ENCODE measurements at places on chromosomes 13 and 19. TPM values are rescaled to one million over a fixed set of nuclear protein-coding genes. Genes with fewer than 3 reads are reported as not detected.
A peak's percentile ranks its signal among the peaks of the same experiment; 100 is the strongest.

DNA sequence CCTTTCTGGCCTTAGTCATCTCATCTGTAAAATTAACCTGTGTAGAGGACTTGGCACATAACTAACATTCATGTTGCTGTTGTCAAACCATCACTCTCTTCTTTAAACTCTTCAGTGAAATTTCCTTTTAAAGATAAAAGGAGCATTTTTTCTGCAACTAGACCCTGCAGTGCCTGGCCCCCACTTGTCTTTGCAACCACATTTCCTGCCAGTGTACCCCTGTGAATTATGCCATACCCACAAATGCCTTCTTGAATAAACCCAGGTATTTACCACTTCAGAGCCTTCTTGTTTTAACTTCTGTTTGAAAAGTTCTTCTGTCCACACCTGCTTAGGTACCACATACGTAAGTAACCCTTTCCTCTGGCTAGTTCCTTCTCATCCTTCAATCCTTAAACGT, 118.8 kb downstream of the CDK8 start:
- no peak for DNase-seq

DNA sequence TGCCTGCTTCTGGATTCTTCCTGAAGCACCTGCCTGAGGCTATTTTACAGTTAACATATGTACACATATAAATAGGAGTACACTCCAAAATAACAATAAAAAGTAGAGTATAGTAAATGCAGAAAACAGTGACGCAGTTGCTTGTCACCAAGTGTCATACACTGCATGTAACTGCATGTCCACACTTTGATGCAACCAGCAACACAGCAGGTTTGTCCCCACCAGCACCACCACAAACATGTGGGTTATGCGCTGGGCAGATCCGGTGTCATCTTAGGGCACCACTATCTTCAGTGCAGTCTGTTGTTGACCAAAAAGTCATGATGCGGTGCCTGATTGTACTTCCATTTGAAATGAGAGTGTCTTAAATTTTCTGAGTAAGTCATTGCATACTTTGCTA, 51.3 kb downstream of the COL4A2 start:
- no peak for DNase-seq

Gene NECTIN2
- polyA plus RNA-seq = 55.4 TPM

- no peak for DNase-seq
These were observed 51.7 kb upstream of the KPNA3 start for GRCh38 chr13:49844181-49844580.

Gene DGKH
- polyA plus RNA-seq = 3.4 TPM

- no peak for DNase-seq
These were observed 215.1 kb downstream of the RBM26 start for GRCh38 chr13:79190932-79191331.

DNA sequence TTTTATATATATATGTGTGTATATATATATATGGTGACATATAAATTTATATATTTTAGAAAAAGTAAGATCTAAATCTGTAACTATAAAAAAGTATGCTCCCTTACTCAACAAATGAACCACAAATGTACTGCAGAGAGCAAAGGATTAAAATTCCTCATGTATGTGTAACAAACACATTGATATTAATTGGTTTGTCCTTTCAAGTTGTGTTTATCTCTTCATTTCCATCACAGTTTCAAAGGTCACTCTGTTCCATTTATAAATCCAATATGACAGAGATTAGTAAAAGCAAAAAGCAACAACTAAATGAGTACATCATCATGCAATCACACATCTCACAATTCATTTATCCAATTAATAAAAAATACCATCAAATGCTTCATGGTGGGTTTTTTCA, 247.9 kb downstream of the DACH1 start:
- no peak for DNase-seq

- no peak for DNase-seq
These were observed 5.1 kb upstream of the ZNF77 start for GRCh38 chr19:2949939-2950285.

DNA sequence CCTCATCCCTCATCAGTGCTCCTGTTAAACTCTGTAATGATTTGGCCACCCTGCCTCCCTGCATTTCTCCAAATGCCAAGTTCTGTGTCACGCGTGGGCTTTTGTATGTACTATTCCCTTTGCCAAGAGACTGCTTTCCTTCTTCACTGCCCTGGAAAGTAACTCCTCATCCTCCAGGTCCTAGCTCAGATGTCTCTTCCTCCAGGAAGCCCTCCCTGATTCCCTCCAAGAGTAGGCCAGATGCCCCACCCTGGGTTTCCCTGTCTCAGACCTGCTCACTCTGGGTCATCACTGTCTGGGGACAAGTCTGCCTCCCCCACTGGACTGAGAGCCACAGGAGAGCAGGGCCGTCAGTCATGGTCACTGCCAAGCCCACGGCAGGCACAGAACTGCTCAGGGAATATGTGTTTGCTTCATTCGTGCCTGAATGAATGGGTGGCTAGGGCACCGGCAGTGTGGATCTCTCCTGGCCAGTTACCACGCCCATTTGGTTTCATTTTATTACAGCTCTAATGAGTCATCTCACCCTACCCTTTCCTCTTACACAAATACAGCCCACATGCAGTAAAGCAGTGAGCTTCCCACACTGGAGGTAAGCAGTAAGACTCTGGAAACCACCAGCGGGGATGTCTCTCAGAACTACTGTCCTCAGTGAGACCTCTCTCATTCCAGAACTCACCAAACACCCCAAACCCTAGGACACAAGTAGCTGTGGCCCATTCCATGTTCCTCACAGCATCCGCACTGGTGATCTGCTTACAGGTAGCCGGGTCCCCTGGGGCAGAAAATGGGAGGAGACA, 12.1 kb upstream of the GPR4 start:
- DNase-seq = no peak

DNA sequence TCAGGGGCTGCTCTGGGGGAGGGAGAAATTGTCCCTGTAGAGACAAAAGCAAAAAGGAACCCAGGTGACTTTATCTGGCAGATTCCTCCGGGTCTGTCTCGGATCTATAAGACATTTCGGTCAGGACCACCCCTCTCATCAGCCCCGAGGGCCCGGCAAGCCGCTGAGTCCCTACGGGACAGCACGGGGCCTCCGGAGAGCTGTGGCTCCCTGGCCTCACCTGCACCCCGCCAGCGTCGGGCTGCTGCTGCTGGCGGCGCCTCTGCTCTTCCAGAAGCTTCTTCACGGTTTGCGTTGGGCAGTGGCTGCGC, 1.9 kb downstream of the NFKBID start:
- no peak for DNase-seq

- DNase-seq = no peak
These were observed 126.1 kb upstream of the MCF2L start for GRCh38 chr13:112842931-112843391.

Gene ZNF573
- polyA plus RNA-seq = 11.9 TPM

DNA sequence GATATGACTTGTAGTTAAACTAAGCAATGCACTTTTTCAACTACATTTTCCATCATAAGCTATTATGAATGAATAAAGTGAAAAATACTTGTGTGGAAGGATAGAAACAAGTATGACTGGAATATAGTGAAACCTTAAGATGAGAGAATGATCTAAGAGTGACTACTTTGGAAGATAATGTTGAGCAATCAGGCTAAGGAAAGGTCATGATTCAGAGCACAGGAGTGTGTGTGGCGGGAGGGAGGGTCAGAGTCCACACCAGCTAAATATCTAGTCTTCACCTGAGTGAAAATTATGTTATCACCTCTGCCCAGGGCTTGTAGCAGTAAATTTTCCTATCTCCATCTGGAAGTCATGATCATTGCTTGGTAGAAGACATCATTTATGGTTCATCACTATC, 833.4 kb upstream of the ATXN8OS start:
- DNase-seq = no peak

DNA sequence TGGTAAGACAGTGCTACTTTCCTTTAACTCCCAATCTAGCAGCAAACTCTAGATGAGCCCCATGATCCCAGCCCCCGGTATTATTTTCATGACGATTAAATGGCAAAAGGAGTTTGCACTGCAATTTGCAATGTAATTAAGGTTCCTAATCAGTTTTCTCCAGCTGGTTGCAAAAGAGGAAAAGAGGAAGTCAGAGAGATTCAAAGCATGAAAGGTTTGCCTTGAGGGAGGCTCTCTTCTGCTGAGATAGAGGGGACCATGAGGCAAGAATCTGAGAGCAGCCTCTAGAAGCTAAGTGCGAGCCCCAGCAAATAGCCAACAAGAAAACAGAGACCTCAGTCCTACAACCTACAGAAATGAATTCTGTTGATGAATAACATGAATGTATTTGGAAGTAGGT, 527.1 kb downstream of the UQCRFS1 start:
- no peak for DNase-seq

- DNase-seq = no peak
These were observed 202.8 kb upstream of the ATXN8OS start for GRCh38 chr13:69904784-69905183.

Gene HIF3A
- 412 TPM for polyA plus RNA-seq

DNA sequence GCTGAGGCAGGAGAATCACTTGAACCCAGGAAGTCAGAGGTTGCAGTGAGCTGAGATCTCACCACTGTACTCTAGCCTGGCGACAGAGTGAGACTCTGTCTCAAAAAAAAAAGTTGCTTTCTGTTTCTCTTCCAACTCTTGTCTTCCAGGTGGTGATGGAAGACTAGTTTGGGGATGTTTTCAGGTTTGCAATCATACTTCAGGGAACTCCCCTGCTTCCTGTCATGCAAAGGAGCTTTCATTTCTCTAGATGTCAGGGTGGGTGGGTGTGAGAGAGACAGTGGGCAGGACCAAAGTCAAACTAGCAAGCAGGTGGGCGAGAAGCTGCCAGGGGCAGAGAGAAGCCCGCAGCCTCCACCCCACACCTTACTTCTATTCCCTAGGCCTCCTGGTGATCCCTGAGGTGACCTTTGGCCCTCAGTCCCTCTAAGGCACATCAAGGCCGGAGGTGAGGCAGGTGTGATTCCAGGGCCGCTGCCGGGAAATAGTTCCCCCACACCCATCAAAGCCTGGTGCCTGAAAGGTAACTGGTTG, 25.7 kb downstream of the CCNE1 start:
- DNase-seq = no peak

DNA sequence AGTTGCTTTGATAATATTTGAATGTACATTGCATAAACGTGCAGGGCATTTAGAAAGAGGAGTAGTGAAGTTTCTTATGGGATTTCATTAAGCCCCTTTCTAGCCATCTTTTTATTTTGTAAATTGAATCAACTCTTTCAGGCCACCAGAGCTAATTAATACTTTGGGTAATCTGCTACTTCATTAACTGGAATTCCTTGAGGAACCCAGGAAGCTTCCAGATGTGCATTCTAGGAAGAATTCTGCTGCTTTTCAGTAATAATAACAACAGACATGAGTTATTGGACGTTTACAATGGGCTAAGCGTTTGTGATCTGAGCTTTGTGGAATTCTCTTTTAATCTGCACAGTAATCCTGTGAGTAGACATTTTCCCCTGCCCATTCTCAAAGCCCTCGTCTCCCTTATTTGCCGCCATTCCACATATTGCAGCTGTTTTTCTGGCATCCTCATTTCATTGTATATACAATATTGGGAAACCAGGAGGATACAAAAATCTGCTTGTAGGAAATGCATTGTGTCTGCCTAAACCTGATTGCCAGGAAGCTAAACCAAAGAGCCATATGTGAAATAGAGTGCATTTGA, 103.9 kb downstream of the HS6ST3 start:
- no peak for DNase-seq

Gene SBK2
- 3.2 TPM for polyA plus RNA-seq

GRCh38 chr19:46975925-46976782, 43.5 kb upstream of the NPAS1 start:
- peak; percentile 85 for DNase-seq

DNA sequence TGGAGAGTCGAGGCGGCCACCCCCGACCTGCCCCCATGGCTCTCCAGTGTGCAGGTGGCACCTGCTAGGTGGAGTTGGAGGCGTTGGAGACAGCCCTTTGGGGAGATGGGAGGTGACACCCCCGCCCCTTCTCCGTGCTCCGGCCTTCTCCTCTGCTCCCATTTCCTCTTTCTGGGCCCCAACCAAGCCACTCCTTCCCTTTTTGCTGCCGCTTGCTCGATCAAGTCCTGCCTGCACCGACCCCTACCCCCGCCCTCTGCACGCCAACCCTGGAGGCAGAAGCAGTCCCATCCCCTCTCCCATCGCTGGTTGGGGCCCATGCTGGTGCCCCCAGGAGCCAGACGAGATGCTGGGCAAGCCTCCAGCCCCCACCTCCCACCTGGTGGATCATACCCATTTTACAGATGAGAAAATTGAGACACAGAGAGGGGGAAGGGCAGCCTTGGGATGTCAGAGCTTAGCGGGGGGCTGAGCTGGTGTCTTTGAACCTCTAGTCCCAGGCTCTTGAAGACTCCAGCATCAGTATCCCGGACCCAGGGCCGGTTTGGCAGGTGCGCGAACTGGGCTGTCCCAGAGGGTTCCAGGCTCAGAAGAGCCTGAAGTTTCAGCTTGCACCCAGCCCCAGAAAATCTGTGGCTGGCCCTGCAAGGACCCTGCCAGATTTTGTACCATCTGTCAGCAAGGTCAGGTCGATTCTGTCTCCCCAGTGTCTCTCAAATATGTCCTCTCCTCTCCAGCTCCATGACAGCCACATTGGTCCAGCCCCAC, 10.3 kb downstream of the GNA15 start:
- DNase-seq = no peak

Gene PLK5
- 0.30 TPM for polyA plus RNA-seq

DNA sequence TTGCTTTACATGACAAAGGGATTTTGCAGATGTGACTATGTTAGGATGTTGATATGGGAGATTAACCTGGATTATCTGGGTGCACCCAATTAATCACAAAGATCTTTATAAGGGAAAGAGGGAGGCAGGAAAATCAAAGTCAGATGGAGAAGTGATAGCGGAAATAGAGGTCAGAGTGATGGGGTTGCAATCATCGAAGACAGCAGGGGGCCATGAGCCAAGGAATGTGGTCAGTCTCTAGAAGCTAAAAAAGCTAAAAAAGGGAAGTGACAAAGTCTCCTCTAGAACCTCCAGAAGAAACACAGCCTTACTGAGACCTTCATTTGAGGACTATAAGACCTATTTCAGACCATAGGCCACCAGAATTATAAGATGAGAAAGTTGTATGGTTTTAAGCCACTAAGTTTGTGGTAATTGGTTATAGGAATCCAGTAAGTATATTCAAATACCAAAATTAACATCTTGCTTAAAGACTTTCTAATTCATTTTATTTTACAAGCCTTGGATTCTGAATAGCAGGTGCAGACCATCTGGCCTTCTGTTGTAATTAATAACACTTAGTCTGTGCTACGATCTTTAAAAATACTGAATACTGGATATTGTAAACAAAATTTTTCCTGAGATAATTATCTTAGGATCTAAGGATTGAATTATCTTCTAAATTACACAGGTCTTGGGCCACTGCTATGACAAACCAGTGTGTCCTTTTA, 493.4 kb upstream of the PCDH20 start:
- no peak for DNase-seq

GRCh38 chr19:19111136-19111835, 27.0 kb downstream of the TMEM161A start:
- DNase-seq = no peak
